ENCODE measurements at places on chromosomes 5 and 9.

DNA sequence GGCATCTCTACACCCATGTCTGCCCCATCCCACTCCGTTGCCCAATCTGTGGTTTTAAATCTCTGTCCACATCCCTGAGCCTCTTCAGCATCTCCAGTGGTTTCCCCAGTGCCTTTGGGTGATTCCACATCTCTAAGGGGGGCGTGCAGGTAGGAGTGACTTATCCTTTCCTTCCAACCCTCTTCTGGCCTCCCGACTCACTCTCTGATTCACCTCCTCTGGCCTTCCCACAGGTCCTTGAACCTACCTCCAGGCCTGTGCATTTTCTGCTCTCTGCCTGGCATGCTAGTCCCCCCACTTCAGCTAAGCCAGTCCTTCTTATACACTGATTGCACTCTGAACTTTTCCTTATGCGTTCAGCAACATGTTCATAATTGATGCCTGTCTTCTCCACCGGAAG is 99.0 kb downstream of the RALGPS1 start:
- DNase-seq, result no peak

- DNase-seq, result no peak
These were observed at the start of gene SLIT3 for GRCh38 chr5:169300468-169301385. TSS of gene SLIT3 (minus strand) at chr5:169301139. CDS start at chr5:169300709, 430 bp downstream.

DNA sequence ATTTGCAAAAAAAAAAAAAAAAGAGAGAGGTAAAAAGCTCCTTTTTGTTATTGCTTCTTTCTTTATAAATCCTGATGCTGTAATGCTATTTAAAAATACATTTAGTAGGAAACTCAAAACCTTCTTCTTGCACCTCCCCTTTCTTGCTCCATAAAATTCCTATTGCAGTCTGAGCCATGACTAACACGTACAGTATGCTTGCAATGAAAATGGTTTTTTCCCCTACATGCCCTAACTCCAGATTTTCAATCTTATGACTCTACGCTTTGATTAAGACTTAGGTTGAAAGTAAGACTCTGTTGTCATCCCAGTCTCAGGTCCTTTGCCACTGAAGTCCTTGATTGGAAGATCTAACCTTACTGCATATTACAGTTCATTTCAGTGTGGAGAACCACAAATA is 23.9 kb downstream of the FGF10 start:
- no peak for DNase-seq

- DNase-seq, result no peak
These were observed 142.3 kb upstream of the TLX3 start for GRCh38 chr5:171166766-171167165.

DNA sequence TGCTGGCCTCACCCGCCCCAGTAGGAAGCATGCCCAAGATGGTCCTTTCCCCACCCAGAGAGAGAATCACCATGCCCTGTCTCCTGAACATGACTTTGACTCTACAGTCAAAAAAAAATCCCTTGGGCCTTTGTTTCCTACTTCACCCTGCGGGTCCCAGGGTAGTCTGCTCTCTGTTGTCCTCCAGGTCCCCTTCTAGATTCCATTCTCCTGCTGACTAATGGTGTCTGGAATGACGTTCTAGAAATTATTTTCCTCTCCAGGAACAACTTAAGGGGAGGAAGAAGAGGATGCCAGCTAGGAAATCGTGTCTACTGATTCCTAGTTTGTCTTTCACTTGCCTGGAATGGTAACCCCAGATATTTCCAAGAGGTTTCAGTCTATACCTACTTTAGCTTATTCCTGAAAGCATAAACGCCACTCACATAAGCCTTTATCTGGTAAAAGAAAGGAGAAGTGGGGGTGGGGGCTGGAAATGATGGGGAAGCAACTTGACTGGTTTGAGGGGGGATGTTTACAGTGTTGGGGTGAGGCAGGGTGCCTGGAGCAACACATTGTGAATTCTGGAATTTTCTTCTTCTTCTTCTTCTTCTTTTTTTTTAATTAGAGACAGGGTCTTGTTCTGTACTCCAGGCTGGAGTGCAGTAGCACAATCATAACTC is 93.9 kb downstream of the SNX18 start:
- no peak for DNase-seq

DNA sequence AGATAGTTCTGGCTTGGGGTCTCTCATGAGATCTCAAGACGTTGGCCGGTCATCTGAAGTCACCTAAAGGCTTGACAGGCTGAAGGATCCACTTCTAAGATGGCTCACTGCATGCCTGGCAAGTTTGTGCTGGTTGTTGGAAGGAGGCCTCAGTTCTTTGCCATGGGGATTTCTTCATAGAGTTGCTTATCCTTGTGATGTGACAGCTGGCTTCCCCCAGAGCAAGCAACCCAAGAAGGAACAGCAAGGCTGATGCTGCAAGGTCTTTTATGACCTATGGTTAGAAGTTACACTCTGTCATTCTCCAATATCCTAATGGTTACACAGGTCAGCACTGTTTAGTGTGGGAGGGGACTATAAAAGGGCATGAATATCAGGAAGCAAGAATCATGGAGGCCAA is 20.7 kb upstream of the GRPEL2 start:
- DNase-seq, result no peak

GRCh38 chr5:172144931-172145869 is 42.8 kb downstream of the STK10 start:
- DNase-seq, result no peak

DNA sequence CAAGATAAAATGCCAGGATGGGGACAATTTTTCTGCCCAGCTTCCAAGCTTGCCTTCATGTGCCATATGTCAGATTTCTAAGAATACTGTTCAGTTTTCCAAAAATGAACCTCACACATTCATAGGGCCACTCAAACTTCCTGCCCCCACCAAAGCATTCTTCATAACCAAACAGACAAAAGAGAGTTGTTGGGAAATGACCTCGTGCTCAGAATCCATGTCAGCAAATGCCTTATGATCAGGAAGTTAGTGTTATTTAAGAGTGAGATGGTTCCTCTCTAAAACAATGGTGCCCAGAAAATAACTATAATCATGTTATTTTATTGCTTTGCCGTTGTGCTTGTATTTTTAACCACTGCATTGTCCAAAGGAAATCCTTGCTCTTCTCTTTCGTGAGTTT is 208.2 kb downstream of the ZNF608 start:
- no peak for DNase-seq

DNA sequence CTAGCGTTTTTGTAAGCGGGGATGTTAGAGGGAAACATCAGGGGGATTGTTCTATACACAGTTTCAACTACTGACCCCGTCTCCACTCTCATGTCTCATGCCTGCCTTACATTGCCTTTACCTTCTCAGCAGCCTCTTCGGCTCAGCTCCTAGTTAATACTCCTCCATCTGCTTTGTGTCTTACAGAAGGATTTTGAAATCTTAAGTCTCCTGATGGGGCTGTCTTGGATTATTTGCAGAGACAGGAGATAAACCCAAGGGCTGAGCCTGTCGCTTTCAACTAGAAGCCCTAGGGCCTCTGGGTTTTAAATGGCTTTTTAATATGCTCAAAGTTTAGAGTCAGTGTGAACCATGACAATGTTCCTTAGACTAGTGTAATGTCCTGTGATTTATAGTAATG is 161.5 kb downstream of the CARTPT start:
- no peak for DNase-seq

- DNase-seq, result no peak
These were observed 165.9 kb downstream of the ALDH1A1 start for GRCh38 chr9:72786948-72787347.

- DNase-seq, result no peak
These were observed 130.3 kb upstream of the TARS1 start for GRCh38 chr5:33310451-33310850.
